ENCODE measurements at places on chromosomes 1 and 21.

GRCh38 chr1:44685218-44685617 is 10.7 kb downstream of the ARMH1 start:
- DNase-seq: no peak

DNA sequence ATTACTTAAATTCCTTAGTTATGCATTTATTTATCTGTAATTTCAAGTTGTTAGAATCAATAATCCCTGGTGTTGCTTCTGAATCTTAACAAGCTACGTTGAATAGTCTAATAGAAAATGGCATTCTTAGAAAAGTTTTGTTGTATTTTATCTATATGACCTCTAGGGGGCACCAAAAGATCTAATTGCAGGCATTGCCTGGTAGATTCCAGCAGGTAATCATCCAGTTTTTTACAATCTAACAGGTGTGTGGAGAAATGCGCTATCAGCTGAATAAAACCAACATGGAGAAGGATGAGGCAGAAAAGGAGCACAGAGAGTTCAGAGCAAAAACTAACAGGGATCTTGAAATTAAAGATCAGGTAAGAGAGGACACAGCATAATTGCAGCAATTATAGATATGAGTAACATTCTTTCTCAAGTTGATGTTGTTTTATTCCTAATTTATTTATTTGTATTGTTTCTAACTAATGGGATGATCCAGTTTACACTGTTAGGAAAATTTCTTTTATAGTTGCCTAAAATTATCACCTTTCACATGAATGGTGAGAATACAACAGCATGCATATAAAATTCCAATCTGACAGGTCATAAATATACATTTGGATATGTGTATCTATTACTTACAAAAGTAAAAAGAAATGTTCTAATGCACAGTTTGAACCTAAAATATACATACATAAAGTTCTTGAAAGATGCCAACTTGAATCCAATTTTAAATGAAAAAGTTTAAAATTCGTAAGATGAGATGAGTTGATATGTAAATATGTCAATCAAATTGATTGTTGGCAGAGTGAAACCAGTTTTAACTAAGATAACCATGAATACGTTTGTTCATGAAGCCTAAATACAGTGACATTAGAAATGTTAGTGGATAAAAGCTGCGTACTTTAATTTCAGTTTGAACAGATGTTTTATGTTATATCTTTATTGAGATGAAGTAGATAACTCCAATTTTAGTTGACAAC is 88.4 kb downstream of the SDCCAG8 start:
- DNase-seq: no peak

- no peak for DNase-seq
These were observed 69.7 kb downstream of the ST6GALNAC3 start for GRCh38 chr1:76144247-76144646.

DNA sequence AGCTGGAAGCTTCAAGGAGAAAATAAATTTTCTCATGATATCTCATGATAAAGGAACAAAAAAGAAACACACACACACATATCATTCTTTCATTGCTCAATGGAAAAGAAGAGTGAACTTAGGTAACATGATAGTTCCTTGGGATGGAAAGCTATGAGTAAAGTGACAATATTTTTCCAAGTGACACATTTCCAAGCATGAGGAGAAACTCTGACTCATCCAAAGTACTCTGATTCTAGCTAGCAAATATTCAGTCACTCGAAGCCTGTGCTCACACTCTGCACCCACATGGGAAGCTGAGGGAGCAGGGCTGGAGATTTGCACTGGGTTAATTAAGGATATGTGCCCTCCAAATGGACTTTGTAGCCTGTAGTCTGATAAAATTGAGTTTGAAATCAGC is 222.4 kb downstream of the LRRC40 start:
- no peak for DNase-seq

DNA sequence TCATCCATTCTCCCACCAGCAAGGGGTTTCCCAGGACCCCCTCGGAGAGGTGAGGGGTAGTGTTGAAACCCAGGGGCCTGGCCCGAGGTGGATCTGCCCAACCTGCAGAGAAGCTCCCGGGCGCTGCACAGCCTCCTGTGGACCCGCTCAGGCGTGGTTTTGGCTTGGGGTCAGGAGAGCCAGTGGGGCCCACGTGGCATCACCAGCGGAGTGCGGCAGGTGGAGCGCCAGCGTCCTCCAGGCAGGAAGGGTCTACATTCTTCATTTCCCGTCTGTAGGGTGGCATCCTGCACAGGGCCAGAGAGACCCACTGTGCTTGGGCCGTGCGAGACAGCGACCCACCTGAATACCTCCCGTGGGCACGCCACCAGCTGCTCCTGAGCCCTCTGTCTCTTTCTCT is 135.2 kb downstream of the NPHP4 start:
- no peak for DNase-seq

DNA sequence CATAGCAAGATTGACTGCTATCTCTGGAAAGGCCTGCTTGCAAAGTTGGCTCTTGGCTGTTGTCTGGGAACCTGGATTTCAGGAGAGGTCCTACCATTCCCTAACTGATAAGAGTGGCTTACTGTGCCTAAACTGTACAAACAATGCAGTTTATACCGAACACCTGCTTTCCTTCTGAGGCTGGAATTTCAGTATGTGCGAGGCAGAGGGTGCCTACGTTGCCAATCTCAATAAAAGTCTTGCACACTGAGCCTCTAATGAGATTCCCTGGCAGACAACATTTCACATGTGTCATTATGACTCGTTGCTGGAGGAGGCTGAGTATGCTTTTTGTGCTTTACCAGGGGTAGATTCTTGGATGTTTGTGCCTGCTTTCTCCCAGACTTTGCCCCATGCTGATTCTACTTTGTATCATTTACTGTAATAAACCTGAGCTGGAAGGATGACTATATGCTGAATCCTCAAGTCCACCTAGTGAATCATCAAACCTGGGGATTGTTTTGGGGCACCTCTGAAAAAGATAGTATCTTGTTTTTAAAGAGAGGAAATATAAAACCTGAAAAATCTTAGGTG is 58.9 kb upstream of the GNG4 start:
- DNase-seq: no peak

GRCh38 chr1:182658055-182658454 is 26.3 kb downstream of the RGS8 start:
- DNase-seq: no peak

GRCh38 chr21:20783611-20784010 is 214.6 kb upstream of the NCAM2 start:
- no peak for DNase-seq

DNA sequence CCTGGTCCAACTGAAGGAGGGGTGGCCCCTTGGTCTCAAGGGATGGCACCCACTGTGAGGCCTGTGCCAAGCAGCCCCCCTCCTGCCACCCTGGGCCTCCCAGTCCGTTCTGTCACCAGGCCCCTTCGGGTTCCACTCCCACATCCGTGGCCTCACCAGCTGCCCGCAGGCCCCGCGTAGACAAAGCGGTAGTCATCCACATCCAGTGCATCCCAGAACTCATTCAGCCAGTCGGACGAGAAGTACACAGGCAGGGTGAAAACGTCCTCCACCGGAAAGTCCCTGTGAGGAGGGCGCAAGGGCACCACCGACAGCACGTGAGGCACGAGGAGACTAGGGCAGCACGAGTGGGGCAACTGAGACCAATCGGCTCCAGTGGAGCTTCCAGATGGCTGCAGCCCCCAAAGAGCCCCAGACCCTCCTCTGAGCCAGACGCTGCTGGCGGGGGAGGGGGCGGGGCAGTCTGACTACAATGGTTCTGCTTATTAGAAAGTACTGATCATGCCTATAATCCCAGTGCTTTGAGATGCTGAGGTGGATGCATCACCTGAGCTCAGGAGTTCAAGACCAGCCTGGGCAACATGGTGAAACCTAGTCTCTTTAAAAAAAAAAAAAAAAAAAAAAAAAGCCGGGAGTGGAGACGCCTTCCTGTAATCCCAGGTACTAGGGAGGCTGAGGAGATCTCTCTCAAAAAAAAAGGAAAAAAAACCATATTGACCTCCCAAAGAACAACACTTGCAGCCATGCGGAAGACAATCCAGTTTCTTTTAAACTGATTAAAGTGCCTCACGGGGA is 1.2 kb downstream of the JMJD4 start:
- no peak for DNase-seq

DNA sequence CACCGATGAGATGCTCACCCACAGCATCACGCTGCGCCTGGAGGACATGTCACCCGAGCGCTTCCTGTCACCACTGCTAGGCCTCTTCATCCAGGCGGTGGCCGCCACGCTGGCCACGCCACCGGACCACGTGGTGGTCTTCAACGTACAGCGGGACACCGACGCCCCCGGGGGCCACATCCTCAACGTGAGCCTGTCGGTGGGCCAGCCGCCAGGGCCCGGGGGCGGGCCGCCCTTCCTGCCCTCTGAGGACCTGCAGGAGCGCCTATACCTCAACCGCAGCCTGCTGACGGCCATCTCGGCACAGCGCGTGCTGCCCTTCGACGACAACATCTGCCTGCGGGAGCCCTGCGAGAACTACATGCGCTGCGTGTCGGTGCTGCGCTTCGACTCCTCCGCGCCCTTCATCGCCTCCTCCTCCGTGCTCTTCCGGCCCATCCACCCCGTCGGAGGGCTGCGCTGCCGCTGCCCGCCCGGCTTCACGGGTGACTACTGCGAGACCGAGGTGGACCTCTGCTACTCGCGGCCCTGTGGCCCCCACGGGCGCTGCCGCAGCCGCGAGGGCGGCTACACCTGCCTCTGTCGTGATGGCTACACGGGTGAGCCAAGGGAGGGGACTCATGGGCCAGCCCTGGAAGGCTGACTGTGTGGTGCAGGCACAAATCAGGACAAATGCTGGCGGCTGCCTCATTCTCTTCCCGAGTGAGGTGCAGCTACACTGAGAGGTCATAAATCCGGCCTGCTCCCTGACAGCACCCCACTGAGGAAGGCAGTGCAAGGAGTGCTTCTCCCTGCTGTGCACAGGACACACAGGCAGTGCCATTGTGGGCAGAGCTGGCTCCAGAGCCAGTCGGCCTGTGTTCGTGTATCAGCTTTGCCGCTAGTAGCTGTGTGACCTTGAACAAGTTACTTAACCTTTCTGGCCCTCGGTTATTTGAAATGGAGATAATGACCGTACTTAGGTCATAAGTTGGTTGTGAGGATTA is 9.4 kb downstream of the CELSR2 start:
- DNase-seq: no peak

- no peak for DNase-seq
These were observed 82.8 kb downstream of the WDR4 start for GRCh38 chr21:42796327-42797062.

- DNase-seq: no peak
These were observed 76.9 kb downstream of the SLC66A1 start for GRCh38 chr1:19388980-19389379.

DNA sequence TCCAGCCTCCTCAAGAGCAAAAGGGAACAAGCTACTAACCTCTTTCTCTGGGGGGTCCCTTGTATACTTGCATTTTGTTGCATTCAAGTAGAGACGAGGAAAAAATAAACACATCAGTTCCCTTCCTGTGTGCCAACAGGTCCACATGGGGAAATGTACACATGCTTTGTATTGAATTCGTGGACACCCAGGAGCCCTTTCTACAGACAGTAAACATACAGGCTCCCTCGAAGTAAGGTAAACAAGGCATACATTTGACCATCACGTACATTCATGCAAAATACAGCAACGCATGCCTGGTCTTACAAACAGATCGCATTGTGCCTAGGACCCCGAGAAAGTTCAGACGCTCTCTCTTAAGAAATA is 1.1 kb downstream of the KCND3 start:
- no peak for DNase-seq

DNA sequence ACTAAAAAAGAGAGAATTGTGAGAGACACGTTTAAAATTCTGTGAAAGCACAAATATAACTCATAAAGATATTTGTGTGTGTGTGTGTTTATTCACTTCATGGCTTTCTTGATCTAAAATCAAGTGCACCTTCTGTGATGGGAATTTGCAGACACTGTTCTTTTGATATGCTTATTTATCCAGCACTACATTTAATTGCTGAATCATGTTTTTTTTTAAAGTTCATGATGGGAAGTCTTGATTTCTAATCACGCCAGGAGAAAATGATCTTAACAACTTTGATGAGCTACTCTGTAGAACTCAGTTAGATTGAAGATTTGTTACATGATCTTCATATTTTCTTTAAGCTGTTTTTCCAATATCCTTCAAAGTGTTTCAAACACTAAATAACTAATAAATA is 35.0 kb downstream of the KCNT2 start:
- no peak for DNase-seq

GRCh38 chr1:244502630-244503029 is 41.6 kb downstream of the CATSPERE start:
- no peak for DNase-seq

- DNase-seq: no peak
These were observed 623.0 kb downstream of the KIF26B start for GRCh38 chr1:245777752-245778151.

DNA sequence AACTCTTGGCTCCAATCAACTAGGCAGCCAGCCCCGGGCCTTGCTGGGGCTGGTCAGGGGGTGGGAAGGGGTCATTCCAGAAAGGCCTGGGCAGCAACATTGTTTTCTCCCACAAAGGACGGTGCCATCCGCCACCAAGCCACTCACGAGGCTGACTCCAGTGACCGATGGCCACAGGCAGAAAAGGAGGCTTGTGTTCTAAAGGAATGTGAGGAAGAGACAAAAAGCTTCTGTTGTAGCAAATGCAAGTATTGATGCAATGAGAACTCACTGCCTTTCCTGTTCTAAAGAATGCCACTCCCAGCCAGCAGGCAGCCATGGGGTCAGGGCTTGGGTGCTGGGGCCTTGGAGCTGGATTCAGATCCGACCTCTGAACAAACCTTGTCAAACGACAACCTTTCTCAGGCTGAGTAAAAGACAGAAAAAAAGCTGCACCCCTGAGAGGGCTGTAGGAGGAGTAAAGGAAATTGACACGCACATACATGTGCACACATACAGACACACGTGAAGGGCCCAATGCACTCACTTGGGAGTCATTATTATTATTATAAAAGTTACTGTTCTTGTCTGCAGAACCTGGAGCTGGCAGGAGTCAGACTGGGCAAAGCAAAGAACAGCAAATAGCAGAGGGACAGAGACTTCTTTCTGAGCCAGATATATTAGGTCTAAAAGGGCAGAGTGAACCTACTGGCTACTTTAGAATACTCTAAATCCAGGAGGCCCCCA is 13.9 kb upstream of the PRMT2 start:
- no peak for DNase-seq

GRCh38 chr1:204545881-204546280 is 29.7 kb downstream of the MDM4 start:
- no peak for DNase-seq

- no peak for DNase-seq
These were observed 57.2 kb downstream of the EPHB2 start for GRCh38 chr1:22767852-22768251.

- DNase-seq: no peak
These were observed 2.0 kb upstream of the SYDE2 start for GRCh38 chr1:85202864-85203255.

GRCh38 chr21:31755027-31755426 is 23.1 kb upstream of the SCAF4 start:
- no peak for DNase-seq

GRCh38 chr1:48695161-48695560 is 81.5 kb downstream of the BEND5 start:
- DNase-seq: no peak

DNA sequence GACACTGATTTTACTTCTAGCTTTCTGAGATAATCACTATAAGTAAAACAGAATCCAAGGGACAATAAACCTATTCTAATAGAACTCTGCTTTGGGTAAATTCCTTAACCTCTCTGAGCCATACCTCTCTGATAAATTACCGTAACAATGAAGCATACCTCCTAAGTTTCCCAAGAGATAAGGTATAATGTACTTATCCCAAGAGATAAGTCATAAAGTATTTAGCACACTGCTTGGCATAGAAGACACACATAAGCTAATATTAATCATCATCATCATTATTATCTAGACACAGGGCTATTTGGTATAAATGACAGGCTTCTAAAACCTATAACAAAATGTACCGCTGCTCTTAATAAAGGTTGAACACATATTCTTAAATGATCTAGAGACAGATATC is 16.2 kb downstream of the SSX2IP start:
- no peak for DNase-seq

Data from stimulated activated CD8-positive, alpha-beta memory T cell treated with anti-CD3 and anti-CD28 coated beads, Interleukin-4, amount 100 ng/mL, for 4 hours (primary cell).